ENCODE measurements at places on chromosomes 13 and 19.

DNA sequence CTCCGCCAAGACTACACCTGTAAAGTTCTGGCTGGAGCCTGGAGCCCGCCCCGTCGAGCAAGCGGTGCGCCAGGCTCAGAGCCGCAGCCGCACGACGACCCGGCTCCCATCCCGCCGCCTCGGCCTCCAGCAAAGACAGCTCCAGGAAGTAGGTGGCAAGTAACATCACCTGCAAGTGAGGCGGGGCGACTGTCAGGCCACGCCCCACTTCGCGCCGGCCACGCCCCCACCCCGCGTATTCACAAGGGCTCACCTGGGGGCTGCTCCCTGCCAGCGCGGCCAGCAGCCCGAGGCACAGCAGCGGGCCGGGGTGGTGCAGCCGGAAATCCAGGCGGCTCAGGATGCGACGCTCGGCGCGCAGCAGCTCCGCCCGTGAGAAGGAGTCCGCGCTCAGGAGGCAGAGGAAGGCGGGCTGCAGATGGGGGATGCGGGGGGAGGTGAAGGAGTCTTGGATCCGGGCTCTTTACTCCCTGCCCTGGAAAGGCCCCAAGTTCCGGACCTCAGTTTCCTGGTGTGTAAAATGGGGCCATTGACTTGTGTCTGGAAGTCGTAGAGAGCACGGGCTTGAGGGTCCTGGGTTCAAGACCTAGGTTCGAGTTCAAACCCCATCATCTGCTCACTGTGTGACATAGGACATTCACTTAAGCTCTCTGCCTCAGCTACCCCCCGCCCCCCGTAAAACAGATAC lies 3.2 kb downstream of the CCNP start:
- DNase-seq: no peak

- no peak for DNase-seq
These were observed 595.5 kb downstream of the TBC1D4 start for GRCh38 chr13:74886502-74886901.

- no peak for DNase-seq
These were observed 19.9 kb upstream of the TINCR start for GRCh38 chr19:5587661-5588060.

GRCh38 chr13:40230833-40231266 lies 435.6 kb downstream of the FOXO1 start:
- DNase-seq: no peak

DNA sequence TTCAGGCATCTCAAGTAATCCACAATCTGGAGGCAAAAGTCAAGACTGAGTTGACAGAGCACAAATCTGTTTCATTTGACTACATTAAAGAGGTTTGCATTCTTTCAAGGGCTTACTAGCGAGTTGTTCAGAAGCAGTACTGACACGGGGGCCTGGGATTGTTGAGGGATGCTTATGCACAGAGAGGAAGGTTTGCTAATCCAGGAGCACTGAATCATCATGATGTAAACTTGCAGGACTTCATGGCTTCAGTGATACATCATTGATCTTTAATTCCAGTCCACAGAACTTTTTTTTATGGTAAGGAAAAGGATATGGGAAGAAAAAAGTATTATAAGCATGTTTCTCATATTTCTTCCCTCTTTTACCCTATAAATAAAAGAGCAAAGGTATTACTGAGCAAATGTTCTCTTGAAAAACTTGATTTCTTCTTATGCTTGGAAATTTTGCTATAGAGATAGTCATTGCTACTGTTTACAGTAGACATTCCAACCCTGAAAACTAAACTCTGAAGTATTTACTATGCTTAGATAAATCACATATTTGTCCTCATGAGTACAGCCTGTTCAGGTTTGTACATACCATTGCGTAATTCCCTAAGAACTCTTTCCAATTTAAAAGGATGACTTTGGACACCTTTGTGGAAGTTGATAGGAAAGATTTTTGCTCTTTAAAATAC lies 65.8 kb upstream of the KPNA3 start:
- DNase-seq: no peak

GRCh38 chr13:73411067-73411809 lies 352.4 kb downstream of the KLF5 start:
- DNase-seq: no peak

DNA sequence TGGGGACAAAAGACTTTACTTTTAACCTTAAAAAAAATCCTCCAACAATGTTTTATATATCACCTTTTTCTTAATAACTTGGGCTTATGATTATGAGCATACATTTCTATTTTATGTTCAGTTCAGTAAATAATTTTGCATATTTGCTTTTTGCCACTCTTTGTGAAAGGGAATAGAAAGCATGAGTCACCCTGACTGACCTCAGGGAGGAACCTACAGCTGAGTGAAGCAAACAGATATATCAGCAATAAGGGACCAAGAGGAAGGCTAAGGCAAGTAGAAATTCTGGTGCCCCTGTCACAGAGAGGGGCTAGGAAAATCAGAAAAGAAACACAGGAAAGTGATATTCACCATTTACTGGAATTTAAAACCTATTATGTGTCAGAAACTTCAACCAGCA lies 37.2 kb upstream of the SOHLH2 start:
- DNase-seq: no peak

DNA sequence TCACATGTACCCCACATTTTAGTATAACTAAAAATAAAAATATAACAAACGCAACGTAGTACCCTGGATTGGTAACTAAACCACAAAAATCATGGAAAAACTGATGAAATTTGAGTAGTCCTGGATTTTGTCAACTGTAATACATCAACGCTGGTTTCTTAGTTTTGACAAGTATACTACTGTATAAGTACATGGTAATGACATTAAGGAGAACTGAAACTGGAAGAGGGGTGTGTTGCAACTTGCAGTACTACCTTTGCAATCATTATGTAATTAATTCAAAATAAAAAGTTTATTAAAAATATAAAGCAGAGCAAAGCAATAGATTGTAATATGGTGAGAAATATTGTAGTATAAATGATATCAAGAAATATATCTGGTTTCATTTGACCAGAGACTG lies 1158.0 kb upstream of the SPRY2 start:
- DNase-seq: no peak

GRCh38 chr19:30222992-30223865 lies 149.0 kb upstream of the ZNF536 start:
- no peak for DNase-seq

DNA sequence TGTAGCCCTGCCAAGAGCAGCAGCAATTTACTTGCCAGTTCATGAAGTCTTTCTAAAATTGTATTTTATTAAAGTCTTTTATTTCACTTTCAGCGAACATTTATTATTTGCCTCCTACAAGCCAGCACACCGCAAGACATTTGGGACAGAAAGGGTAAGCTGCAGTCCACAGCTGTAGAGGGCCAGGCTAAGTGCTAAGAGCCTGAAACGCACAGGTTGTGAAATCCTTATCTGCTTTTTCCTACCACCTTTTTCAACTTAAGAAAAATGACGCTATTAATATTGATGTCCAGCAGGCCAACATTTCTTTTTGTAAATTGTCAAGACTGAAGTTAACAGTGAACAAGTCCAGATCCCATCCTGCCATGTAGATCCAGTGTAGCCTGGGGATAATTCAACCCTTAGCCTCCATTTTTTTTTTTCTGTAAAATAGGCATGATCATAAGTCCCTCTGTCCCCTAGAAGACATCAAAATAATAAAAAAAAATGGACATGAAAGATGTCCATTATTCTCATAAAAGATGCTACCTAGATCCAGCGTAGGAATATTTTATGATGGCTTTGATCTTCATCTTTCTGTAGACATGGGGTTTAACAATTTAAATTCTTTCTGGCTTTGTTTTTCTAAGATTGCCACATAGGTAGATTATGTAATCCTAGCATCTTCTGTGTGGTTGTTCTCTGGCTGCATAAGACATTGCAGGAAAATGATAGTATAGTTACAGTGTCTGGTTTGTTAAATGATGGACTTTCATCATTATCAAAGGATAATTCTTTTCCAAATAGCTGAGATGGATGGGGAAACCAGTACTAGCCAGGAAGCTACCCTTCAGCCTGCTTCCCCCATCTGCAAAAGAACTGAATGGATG lies 128.4 kb downstream of the SHISA2 start:
- DNase-seq: no peak

DNA sequence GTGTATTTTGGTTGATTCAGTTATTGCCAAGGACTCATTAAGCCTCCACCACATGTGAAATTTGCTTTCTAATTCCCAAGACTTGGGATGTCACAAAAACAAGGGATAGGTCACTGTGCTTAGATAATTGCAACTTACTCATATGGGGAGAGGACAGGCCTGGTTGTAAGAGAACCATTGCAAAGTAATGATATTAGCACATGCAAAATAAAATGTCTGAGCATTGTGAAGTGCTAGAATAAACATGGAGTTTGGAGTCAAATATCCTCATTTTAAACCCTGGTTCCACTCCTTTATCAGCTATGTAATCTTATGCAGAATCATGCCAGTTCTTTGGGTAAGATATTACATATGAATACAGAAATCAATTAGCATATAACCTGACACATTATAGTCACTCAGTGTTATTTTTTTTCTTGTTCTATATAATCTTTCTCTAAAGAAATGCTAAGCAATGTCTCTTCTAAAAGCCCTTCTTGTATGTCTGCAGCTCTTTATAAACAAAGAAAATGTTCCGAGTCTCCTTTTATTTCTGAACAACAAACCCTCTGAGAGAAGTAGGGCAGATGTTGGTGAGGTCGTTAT lies 5.5 kb downstream of the CBY2 start:
- no peak for DNase-seq

GRCh38 chr19:46349311-46349993 lies 2.6 kb downstream of the PPP5C start:
- no peak for DNase-seq

DNA sequence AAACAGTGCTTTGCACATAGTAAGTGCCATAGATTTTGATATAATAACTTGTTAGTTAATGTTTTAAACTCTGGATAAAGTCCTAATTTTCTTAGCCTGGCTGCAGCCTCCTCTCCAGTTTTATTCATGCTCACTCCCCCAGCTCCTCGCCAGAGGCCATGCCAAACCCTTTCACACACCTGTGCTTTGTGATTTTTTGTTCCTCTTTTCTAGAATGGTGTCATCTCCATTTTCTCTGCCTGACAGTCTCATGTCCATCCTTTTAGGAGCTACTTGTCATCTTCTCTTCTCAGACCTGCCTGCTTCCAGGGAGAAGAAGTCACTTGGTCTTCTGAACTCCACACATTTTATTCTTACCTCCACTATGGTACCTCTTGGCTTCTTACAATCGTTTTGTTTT lies 55.8 kb upstream of the SPATA13 start:
- no peak for DNase-seq

GRCh38 chr13:60018536-60018935 lies 145.2 kb downstream of the DIAPH3 start:
- no peak for DNase-seq

DNA sequence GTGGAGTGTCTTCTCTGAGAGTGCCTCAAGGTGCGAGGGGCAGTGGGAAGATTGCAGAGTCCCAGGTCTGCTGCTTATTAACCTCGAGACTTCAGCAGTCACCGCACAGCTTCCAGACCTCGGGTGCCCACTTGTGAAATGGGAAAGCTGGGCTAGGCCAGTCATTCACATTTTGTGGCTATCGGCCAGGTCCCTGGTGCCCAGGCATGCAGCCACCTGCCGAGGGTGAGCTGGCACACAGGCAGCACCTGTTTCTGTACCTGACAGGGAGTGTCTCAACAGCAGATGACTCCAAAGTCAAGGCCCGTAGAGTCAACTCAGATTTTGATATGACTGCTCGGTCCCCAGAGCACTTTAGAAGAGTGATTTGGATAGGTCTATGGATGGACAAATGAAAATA lies 21.9 kb downstream of the UQCRFS1 start:
- no peak for DNase-seq

DNA sequence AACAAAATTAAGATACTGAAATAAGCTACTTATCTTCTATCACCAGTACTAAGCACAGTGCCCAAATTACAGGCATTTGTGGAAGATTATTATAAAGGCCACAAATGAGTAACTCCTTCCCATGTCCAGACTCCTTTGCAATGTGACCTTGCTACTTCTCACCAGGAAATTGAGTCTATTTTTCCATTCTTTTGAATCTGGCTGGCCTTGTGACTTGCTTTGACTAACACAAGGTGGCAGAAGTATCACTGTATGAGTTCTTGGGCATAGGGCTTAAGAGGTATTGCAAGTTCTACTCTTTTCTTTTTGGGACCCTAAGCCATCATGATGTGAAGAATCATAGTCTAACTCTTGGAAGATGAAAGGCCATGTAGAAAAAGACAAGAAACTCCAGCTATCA lies 49.9 kb downstream of the UGGT2 start:
- no peak for DNase-seq

DNA sequence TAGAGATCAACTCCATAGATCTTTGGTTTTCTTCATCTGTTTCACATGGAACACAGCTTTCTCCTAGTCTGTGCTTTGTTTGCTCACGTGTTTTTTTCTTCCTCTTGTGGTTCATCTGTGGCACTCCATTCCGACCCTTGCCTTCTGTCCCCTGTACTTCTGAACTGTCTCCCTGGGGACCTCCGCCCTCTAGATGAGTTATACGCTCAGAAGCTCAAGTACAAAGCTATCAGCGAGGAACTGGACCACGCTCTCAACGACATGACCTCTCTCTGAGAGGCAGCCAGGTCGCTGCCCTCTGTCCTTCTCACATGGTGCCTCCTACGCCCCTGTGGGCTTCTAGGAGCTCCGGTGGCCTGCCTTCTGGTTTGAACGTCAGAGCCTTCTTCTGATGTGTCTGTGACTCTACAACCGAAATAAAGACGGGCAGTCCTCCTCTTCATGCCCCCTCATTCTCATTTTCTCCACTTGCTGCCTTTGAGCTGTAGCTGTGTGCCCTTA lies 16.6 kb upstream of the RAB8A start:
- no peak for DNase-seq

DNA sequence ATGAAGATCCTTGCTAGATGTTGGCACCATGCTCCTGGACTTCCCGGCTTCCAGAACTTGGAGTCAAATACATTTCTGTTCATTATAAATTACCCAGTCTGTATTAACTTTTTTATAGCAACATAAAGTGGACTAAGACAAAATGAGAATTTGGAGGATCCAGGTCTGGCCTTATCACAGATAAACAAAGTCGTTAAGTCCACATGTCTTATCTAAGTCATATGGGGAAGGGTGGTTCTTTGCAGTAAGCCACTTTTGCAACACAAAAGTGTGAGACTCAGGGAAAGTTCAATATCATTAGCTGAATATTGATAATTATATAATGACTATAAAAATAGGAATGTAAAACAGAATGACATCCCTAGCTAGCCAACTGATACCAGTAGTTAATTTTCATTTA lies 91.6 kb upstream of the SIAH3 start:
- no peak for DNase-seq

GRCh38 chr13:76216729-76217128 lies 580.6 kb downstream of the LMO7 start:
- DNase-seq: no peak

DNA sequence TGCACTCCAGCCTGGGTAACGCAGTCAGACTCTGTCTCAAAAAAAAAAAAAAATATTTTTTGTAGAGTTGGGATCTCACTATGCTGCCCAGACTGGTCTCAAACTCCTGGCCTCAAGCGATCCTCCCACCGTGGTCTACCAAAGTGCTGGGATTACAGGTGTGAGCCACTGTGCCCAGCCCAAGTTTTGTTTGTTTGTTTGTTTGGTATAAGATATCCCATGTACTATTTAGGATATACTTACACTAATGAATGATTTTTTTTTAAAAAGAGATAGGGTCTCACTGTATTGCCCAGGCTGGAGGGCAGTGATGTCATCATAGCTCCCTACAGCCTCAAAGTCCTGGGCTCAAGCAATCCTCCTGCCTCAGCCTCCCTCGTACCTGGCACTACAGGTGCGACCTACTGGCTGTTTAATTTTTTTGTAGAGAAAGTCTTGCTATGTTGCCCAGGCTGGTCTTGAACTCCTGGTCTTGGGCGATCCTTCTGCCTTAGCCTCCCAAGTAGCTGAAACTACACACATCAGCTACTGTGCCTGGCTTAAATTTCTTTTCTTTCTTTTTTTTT lies 24.0 kb downstream of the TLE6 start:
- no peak for DNase-seq

GRCh38 chr19:10670876-10671804 lies 17.0 kb downstream of the ILF3 start:
- no peak for DNase-seq

Data from stimulated activated CD4-positive, alpha-beta T cell treated with anti-CD3 and anti-CD28 coated beads, TNF-alpha, amount 100 ng/mL, for 24 hours (primary cell).